ENCODE measurements at places on chromosomes 16 and 17. TPM values are rescaled to one million over a fixed set of nuclear protein-coding genes. Genes with fewer than 3 reads are reported as not detected.

The ABI3 gene
- 0.19 TPM for total RNA-seq

GRCh38 chr16:77289331-77289809 lies 90.2 kb downstream of the SYCE1L start:
- DNase-seq, result peak; percentile 80

GRCh38 chr16:2712063-2712441 lies 8.0 kb downstream of the PRSS27 start:
- no peak for DNase-seq

The TEKT5 gene
- total RNA-seq, result not detected

DNA sequence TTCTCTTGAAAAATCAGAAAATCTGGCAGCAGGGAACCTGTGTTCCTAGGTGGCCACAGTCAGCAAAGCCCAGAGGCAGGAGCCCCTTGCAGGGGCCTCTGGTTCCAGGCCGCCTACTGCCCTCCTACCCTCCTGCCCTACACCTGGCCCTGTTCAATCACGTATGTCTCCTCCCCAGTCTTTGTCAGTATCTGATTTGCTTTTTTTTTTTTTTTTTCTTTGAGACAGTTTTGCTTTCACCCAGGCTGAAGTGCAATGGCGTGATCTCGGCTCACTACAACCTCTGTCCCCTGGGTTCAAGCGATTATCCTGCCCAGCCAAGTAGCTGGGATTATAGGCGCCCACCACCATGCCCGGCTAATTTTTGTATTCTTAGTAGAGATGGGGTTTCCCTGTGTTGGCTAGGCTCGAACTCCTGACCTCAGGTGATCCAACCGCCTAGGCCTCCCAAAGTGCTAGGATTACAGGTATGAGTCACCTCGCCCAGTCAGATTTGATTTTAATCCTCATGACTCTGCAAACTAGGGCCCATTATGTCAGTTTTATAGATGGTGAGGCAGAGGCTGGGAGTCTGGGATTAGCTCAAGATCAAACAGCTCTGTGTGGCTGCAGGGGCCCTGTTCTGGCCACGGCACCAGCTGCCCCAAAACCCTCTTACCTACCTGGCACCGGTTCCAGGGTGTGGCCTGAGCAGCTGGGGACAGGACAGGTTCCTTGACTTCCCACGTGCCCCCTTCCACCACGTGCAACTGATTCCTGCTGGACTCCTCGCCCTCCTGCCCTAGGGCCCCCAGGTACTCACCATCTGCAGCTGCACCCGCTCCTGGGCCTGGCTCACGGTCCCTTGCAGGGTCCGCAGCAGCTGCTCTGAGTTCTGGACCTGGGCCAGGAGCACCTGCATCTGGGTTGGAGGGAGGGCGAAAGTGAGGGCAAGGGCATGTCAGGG lies 14.7 kb downstream of the RABEP2 start:
- peak; percentile 26 for DNase-seq

The SOST gene
- not detected for total RNA-seq

Data from LHCN-M2 (cell line).